ENCODE measurements at places on chromosomes 11 and 22.
A peak's percentile ranks its signal among the peaks of the same experiment; 100 is the strongest.

DNA sequence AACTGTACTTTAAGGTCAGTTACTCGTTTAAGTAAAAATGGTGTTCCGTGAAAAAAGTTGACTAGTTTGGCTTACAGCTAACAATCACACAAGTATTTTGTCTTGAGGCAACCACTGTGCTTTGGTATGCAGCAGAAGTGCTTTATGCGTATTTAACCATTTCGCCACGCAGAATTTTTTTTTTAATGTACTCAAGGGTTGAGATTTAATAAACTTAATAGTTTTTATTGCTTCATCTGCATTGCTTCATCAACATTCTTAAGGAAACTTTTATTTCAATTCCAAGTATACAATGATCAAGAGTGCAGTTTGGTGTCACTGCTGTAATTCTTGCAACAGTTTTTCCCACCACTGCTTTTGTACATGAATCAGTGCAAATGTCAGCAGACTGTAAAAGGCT lies 66.4 kb downstream of the ZNRF3 start:
- no peak for DNase-seq

GRCh38 chr11:84686716-84687115 lies 940.4 kb downstream of the DLG2 start:
- no peak for DNase-seq

DNA sequence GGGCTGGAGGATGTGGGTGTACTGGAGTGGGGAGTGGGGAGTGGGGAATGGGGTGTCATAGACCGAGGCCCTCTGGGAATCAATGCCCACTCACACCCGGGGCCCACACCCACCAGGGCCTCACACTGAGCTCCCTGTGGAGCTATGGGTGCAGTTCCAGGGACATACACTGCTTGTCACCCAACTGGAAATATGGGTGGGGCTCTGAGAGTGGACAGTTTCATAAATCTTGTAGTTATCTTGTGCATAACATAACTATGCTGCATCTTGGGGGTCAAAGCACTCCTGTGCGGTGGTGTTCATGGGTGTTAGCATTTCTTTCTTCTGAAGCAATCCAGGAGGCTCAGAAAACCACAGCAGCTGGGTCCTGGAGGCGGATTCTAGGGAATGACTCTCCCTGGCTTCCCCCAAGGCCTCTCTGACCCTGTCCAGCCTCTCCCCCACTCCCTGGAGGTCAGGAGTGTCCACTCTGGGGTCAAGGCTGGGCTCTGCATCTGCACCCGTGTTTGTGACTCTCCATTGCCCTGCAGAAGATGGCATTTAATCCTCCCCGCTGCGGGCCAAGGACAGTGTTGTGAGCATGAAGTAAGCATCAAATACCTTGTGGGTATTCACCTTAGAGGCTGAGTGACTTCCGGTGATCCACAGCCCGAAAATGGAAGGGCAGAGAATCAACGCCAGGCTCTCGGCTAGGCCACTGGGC lies 172.5 kb downstream of the CTTN start:
- DNase-seq, result no peak

GRCh38 chr11:106495046-106495445 lies 417.6 kb downstream of the AASDHPPT start:
- no peak for DNase-seq

DNA sequence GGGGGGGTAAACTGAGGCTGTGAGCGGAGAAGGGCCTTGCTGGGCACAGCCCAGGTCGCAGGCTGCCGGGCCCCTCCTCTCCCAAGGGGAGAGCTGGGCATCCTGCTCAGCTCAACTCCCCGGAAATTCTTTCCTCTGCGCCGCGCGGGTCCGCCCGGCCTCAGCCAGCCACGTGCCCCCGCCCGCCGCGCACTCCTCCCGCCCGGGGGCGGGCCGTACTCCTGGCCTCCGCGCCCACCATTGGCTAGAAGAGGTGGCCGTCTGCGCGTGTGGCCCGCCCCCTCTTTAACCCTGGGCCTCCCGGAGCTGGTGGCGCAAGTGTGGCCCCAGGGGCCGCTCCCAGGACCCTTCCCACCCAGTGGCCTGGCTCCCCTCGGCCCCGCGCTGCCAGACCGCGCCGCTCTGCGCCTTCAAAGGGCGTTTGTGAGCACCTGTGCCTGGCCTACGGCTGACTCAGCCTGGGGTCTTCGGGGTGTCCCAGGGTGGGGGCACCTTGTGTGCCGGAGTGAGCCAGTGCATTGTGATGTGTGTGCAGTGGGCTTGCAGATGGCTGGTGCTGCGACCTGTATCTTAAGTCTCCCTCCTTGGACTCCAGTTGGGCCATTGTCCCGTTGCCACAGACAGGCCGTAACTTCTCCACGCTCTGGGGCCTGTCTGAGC lies 2.0 kb downstream of the MRGPRF start:
- DNase-seq, result peak; percentile 68

DNA sequence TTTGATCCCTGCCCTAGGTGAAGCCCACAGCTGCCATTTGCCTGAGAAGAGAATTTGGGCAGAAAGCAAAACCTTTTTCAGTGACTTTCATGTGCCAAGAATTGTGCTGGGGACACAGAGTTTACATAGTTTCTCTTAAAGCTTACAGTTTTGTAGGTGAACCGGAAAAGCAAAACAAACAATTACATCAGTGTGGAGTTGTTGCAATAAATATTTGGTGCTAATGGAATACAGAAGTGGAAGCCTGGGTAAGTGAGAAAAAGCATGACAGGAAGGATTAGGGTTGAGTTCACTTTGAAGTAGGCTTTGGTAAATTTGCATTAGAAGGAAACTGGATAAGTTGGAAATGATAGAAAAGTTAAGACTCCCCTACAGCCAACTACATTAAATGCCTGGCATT lies 82.7 kb downstream of the RASSF10 start:
- no peak for DNase-seq

- no peak for DNase-seq
These were observed 10.6 kb downstream of the SUSD2 start for GRCh38 chr22:24191893-24192292.

- DNase-seq, result no peak
These were observed 15.3 kb downstream of the TUG1 start for GRCh38 chr22:30984317-30984716.

DNA sequence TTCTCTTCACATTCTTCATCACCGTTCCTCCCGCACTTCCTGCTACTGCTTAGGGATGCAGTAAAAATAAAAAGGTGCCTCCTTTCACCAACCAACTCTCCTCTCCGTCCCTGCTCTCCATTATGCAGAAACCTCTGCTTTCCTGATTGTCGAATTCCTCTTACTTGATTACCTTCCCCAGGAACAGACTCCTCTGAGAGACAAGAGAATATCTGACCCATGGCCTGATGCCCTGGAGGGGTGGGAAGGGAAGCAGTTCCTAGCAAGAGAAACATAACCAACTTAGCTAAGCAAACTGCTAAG lies 80.9 kb downstream of the TRIM29 start:
- DNase-seq, result no peak

DNA sequence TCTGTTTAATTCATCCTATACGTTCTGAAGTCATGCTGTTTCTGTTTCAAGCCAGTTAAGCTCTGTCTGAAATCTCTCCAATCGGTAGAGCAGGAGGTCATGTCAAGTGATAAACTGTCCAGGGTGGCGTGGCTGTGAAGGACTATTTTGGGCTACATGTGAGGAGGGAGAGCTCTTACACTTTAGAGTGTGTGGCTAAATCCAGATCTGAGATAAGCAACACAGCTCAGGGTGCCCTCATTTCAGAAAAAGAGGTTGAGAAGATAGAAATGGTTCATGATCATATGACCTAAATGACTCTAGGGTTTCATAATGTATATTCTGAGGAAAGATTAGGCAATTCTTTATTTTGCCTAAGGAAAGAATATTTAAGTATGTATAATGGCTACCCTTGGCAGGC lies 8.4 kb downstream of the BLID start:
- DNase-seq, result no peak

GRCh38 chr11:3191586-3192324 lies 26.6 kb upstream of the OSBPL5 start:
- DNase-seq, result no peak

DNA sequence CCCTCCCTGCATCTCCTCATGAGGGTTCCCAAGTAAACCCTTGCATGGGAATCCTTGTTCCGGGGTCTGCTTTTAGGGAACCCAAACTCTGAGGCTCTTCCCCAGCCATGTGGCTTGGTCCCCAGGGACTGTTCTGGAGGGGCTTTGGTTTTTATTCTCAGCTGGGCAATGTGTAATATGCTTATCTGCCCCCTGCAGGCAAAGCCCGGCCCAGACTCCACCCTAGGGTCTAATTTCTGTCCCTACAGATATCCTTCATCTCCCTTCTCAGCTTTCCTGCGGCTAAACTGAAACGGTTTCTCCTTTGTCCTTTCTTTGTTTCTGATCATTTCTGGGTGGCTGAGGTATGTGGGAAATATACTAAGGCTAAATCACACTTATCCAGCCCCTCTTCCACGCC lies 37.1 kb downstream of the TST start:
- no peak for DNase-seq

DNA sequence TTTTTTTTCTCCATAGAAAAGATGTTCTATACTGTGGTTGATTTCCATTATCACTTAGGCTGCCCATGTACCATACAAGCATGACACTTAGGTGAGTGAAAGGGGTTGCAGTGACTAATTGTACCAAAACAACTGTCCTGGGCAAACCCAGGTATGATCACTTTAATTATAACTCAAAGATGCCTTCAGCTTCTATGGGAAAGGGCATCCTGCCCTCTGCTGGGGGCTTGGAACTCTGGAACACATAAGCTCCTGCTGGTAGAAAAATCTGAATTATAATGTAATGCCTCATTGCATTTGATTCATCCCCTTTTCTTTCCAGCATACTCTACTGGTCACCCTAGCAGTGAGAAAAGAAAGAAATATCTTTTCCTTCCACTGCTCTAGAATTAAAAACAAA lies 206.3 kb downstream of the DDX10 start:
- no peak for DNase-seq

GRCh38 chr11:67615728-67616430 lies 9.1 kb downstream of the NDUFV1 start:
- no peak for DNase-seq

DNA sequence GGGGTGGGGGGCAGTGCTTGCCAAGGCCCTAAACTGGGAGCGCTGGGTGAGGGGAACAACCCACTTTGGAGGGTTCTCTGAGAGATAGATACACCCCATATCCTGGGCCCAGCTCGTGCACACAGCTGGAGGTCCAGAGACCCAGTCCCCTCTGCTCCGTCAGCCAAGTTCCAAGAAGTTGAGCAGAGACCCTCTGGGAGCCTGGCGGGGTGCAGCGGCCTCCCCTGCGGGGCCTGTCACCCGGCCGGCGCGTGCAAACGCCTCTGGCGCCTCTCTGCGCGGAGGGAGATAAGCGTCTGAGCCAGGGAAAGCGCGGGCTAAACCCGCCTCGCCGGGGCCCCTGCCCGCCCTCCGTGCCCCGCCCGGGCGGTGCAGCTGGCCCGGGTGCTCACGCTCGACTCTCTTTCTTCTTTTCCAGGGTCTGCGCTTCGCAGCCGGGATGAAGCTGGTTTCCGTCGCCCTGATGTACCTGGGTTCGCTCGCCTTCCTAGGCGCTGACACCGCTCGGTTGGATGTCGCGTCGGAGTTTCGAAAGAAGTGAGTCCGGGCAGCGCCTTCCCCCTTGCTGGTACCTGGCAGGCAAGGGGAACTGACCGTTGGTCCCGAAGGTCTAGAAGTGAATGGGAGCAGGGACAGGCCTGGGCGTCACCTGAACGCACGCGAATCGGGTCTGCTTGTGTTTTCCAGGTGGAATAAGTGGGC lies 540 bp downstream of the ADM start:
- DNase-seq, result peak; percentile 33

DNA sequence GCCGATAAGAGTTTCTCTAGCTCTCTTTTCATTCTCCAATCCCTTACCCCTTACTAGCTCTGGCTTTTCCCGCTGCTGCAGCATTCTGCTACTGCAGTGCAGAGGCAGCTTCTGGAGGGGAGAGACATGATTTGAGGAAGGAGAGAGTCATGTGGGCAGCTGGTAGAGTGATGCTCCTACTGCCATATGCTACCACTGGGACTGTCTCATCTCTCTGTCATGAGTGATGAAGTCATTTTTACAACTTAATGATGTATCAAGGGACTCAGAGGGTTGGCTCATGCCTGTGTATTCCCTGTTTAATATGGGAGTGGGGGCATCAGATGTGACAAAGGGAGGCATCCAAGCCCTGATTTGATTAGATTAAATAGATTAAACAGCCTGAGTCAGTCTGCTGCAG lies 11.3 kb downstream of the SLC17A6 start:
- no peak for DNase-seq

DNA sequence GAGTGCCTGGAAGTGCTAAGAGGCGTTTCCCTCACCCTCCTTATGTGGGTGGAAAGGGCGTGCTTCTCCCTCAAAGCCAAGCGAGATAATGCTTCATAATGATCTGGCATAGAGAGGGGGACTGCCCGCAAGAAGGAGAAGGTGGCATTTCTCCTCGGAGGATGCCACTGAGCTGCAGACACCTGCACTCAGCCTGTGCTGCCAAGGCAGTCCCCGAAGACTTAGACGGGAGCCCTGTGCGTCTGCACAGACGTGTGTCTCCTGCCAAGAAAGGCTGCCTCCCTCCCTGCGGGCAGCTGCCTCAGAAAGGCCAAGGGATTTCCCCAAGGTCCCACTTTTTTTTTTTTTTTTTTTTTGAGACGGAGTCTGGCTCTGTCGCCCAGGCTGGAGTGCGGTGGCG lies 48.1 kb upstream of the SPATA19 start:
- no peak for DNase-seq

GRCh38 chr11:114291381-114291780 lies 4.8 kb upstream of the NNMT start:
- DNase-seq, result no peak

DNA sequence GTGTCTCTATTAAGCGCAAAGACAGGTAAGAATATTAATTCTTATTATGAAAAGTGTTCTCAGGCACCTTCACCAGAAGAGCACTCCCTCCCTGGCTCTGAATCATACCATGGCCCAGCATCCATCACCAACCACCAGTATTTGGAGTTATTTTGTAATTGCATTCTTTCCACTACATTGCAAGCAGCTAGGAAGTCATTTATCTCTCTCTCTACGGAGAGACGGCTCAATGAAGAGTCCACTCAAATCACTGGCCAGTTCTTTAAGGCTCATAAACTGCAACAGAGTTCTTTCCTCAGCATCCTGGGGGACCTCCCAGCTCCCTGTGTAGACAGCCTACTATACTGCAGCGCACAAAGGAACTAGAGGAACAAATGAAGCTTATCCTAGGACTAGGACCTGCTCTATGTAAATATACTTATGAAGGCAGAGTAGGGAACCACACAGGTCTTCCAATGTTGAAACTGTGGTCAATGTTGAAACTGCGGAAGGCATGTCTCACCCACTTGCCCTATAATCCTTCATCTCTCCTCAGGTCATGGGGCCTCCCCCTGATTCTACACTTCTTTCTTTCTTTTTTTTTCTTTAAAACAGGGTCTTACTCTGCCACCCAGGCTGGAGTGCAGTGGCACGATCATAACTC lies 63.4 kb downstream of the AAMDC start:
- no peak for DNase-seq

GRCh38 chr11:131917634-131918384 lies 547.4 kb downstream of the NTM start:
- no peak for DNase-seq

- no peak for DNase-seq
These were observed 195.9 kb downstream of the SNX19 start for GRCh38 chr11:130720232-130721022.

GRCh38 chr11:103714246-103714645 lies 322.2 kb upstream of the DDI1 start:
- no peak for DNase-seq

- no peak for DNase-seq
These were observed 25.5 kb downstream of the DDI1 start for GRCh38 chr11:104061853-104062521.

- DNase-seq, result no peak
These were observed 191.0 kb upstream of the LARGE1 start for GRCh38 chr22:34111210-34111824.

- no peak for DNase-seq
These were observed 31.8 kb downstream of the TRIOBP start for GRCh38 chr22:37728620-37729019.

Data from stimulated activated CD4-positive, alpha-beta T cell treated with anti-CD3 and anti-CD28 coated beads, Interleukin-2, amount 100 ng/mL, for 24 hours (primary cell).